ENCODE measurements at places on chromosomes 2 and 18.

GRCh38 chr2:20626698-20627513, 24.0 kb downstream of the HS1BP3 start:
- DNase-seq: no peak

- no peak for DNase-seq
Measured at GRCh38 chr18:75829091-75829490, 401.6 kb upstream of the SMIM21 start.

DNA sequence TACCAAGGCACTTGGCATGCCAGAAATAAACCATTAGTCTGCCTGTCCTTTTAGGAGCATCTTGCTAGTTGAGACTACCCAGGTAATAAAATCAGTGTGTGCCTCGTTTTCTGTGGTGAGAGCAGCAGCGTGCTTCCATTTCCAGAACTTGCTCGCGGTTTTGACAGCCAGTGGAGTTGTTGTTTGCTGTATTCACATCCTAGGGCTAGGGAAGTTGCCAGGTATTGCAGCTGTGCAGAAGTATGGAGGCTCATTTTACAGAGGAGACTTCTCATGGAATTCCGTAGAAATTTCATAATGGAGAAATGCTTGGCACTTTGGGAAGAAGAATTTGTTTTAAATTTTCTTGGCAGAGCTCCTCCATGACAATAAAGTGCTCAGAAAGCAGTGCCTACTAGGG, 1355.1 kb upstream of the ZEB2 start:
- no peak for DNase-seq

- DNase-seq: no peak
Measured at GRCh38 chr2:96625571-96626552, 12.2 kb downstream of the KANSL3 start.

DNA sequence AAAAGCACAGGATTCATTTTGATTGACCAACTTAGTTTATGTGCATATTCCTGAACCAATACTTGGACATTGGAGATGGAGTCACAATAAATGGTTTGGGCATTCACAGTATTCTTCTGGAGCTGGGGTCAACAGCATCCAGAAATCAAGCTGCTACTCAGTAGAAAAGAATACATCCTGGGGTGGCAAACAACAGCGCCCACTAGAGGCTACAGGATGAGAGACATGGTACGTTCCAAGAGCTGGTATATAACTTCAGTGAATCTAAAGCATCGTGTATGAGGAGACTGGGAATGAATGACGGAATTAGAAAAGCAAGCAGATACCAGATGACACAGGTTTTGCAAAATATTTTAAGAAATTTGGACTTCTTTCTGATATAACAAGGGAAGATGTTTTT, 142.9 kb upstream of the FIGN start:
- no peak for DNase-seq

GRCh38 chr2:123359636-123360035, 665.5 kb upstream of the CNTNAP5 start:
- no peak for DNase-seq

DNA sequence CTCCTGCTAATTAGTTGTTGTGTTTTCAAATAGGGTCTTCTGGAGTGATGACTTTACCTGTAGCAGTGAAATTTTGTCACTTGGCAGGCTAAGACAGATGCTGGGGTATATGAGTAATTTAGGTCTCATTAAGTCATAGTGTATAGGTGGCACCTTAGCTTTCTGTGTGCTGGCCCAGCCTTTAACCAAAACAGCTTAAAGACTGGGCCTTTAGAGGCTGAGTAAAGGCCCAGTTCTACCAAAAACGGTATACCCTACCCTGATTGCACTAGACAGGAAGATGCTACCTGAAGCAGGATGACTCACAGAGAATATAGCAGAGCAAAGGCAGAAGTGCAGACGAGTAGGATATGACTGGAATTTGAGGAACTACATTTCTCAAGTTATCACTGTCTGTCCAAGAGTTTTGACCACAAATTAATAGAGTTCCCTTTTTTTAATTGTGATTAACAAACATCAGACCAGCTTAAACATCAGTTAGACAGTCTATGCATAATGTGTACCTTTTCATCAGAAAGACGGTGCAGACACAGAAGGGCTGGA, 337.9 kb upstream of the SALL3 start:
- no peak for DNase-seq

Measured in epithelial cell of prostate (primary cell).